Effector CD4-positive, alpha-beta T cell (primary cell): ENCODE measurements at places on chromosomes 5 and 9.

GRCh38 chr5:113123618-113124017, 147.0 kb downstream of the DCP2 start:
- DNase-seq = no peak

- no peak for DNase-seq
These were observed 435.5 kb downstream of the CAAP1 start for GRCh38 chr9:26457151-26457550.

DNA sequence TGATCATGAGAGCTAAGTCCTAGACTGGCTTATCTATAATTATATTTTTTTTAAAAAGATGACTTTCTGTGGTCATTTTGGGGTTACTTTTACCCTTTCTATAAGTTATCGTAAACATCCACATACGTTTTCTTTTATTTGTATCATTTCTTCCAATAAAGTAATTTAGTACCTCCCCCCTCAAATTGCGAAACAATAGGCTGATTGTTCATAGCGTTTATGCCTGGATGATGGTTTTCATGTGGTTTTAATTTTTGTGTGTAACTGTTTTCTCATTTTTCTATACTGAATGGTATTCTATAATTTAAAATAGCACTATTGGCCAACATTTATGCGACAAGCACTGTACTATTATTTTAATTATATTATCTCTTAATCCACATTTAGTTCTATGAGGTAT, 44.5 kb downstream of the SMC5 start:
- no peak for DNase-seq

DNA sequence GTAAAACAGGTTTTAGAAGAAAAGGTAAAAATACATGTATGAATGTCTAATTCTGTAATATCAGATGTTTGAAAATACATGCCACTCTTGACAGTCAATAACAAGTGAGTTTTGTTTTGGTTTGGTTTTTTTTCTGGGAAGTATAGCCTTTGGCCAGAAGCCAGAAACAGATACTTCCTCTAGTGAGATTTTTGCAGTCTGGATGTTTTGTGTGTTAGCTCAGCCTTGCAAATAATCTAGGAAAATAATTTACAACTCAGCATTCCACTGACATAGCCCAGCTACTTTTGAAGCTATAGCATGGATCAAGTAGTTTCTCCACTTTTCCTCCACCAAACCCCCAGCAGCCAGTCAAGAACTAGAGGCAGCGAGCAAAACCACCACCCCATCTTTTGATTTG, 56.7 kb downstream of the SLC1A1 start:
- DNase-seq = no peak

DNA sequence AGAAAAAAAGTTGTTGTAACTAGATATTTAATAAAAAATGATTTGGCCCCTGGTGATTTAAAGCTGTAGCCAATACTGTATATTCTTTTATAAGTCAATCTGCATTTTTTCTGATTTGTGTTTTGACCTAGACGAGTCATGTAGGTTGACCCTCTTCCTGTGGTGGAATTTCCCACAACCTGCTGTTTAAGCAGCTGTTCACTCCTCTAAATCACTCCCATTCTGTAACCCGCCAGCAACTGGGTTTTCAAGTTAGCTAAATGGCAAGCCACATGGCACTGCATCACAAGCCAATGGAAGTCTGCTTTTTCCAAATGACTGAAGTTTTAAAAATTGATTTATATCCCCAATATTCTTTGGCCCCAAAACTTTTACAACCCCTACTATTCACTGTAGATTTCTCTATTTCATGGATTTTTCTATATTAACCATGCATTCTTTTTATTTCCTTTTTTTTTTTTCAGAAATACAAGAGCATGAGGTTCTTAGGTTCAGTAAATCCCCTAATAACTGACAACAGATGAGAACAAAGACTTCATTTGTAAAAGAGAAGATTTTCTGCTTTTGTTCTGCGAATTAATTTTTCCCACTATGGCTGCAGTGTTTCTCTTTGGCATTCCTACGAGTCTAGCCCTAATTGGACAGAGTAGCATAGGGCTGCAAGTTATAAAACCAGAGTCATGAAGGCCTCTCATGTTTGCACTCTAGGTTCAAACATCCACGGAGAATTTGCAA, 184.5 kb upstream of the TLE4 start:
- DNase-seq = no peak

DNA sequence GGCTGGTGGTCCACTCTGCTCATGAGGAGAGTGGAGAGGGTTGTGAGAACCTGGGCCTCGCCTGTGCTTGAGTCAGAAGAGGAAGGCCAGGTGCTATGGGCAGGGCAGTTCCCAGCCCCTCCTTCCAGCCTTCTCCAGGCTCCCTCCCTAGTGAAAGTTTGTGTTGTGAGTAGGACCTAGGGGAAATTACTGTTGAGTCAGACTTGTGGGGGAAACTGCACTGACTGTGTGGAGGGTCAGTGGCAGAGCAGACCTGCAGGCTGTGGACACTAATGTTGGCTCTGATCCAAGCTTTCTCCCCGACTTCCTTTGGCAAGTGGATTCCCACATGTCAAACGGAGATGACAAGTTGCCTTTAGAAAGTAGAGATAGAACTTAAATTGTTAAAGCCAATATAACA, 102.6 kb downstream of the ARHGAP26 start:
- no peak for DNase-seq

DNA sequence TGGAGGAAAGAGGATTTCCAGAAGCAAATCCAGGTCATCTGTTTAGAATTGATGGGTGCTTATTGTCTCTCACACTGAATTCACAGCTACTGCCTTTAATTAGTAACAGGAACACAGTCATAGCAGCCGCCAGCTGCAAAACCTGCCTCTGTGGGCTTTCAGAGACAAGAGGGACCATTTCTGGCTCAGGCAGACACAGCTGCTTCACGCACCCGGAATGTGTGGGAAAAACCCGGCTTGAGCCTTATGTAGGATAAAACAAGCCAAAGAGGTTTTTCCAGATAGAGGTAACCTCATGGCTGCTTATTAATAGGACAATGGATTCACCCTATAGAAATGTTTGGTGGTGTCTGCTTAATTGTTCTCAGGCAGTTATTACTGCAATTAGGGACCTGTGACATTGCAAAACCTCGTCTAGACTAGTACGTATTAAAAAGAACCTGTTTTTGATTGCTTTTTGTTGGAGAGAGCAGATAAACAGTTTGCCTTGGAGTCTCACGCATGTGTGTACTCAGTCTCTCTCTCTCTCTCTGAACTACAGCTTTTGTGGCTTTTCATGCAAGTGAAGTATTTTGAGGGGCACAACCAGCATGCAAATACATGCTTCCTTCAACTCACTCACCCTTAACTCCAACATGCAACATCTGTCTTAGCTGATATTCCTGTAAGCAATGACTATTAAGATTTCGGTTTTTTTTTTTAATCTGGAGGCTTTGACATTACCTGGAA, 302.7 kb downstream of the PLK2 start:
- no peak for DNase-seq

- no peak for DNase-seq
These were observed 920.5 kb downstream of the TLE4 start for GRCh38 chr9:80492221-80492620.

- no peak for DNase-seq
These were observed 59.2 kb upstream of the PHF24 start for GRCh38 chr9:34898846-34899245.

GRCh38 chr5:125411071-125411743, 664.8 kb upstream of the ZNF608 start:
- no peak for DNase-seq

- DNase-seq = no peak
These were observed 22.5 kb downstream of the TPPP start for GRCh38 chr5:670396-671270.

GRCh38 chr5:92421942-92422341, 1038.8 kb upstream of the ARRDC3 start:
- no peak for DNase-seq

GRCh38 chr5:142873831-142874230, 103.7 kb downstream of the ARHGAP26 start:
- DNase-seq = no peak

GRCh38 chr9:91348191-91348807, 13.4 kb downstream of the AUH start:
- no peak for DNase-seq

DNA sequence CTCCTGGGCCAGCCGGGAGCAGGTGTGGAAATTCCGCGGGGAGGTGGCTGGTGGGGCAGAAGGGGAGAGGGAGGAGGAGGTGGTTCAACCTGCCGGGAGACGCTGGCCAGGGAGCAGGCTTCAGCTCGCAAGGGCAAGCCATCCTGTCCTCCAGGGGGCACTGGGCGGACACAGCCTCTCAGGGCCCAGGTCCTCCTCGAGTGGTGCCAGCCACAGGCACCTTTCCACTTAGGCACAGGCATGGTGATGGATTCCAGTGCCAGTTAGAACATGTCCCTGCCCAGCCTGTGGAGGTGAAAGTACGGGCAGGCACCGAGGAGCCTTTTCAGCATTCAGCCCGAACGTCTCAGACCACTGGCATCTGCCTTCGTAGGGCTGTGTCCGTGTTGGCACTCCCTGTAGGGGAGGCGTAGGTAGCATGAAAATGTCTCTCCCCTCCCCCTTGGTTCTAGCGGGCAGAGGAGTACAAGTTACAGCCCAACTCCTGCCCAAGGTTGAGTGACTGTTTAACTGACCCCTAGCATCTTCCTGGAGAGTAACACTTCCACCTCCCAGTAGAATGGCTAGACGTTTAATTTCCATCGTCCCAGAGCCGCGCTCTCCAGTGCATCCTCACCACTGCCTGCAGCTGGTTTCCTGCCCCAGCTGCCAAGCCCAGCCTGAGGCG, 48.9 kb downstream of the DAB2IP start:
- DNase-seq = no peak

GRCh38 chr9:35229779-35230143, 68.0 kb downstream of the UNC13B start:
- no peak for DNase-seq

DNA sequence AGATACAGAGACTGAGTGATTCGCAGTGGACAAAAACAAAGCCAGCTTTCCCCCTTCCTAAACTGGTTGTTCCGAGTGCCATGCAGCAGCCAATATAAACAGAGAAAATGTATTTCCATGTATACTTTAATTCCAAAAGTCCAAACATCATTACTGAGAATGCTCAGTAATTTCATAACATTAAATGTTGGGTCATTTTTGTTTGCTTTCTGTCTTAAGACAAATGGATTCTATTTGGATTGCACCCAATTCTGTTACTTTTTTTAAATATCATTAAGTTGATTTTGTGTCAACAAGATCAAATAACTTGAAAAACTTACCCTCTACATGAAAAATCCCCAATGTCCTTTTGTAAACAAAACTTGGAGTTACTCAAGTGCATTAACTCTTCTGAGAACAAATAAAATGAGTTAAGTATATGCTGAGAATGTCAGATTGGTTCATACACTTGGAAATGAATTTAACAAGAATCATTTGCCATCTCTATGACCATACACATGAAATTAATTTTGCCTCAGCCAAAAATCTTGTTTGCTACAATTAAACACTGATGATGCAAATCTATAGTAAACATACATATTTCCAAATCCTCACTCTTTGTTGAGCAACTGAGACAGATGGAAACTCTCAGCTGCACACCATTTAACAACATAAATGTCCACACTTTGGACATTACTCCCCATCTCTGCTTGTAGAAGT, 19.4 kb downstream of the LURAP1L start:
- no peak for DNase-seq

GRCh38 chr5:87877023-87877422, 391.6 kb downstream of the TMEM161B start:
- no peak for DNase-seq

- DNase-seq = no peak
These were observed 27.0 kb upstream of the COL15A1 start for GRCh38 chr9:98916660-98917059.

DNA sequence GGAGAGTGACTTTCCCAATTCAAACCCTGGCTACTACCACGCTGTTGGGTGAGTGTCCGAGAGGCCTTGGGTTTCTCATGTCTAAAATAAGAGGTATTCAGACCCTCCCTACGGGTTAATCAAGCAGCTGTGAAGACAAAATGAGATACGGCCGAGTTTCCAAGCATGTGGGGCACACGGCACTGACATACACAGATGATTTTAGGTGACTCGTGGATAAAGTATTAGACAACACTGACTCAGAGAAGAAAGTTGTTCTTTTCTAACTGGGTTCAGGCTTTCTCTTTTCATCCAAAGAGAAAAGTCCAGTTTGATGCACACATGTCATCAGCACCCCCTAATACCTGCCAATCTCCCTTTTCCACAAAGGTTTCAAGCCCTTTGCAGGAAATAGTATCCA, 15.6 kb downstream of the FOXI1 start:
- DNase-seq = no peak
